ENCODE measurements at places on chromosomes 6 and 20.

GRCh38 chr20:59405226-59406200 lies 105.1 kb downstream of the EDN3 start:
- DNase-seq, result no peak

DNA sequence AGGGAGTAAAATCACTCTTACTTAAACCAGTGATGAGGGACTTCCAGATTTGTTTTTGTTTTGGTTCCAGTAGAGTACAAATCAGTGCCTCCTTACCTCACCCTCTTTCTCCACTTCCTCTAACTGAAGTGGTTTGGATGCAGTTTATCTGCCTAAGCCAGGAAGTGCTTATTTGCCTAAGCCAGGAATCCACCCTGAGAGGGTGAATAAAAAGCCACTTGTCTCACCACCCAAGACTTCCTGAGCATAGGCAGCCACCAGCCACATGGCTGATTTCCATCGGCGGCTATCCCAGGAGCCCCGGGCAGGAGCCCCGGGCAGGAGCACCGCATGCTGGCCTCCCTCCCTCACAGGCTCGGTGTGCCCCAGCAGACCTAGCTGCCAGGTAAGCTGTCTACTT lies 12.0 kb downstream of the LRP11 start:
- DNase-seq, result no peak

DNA sequence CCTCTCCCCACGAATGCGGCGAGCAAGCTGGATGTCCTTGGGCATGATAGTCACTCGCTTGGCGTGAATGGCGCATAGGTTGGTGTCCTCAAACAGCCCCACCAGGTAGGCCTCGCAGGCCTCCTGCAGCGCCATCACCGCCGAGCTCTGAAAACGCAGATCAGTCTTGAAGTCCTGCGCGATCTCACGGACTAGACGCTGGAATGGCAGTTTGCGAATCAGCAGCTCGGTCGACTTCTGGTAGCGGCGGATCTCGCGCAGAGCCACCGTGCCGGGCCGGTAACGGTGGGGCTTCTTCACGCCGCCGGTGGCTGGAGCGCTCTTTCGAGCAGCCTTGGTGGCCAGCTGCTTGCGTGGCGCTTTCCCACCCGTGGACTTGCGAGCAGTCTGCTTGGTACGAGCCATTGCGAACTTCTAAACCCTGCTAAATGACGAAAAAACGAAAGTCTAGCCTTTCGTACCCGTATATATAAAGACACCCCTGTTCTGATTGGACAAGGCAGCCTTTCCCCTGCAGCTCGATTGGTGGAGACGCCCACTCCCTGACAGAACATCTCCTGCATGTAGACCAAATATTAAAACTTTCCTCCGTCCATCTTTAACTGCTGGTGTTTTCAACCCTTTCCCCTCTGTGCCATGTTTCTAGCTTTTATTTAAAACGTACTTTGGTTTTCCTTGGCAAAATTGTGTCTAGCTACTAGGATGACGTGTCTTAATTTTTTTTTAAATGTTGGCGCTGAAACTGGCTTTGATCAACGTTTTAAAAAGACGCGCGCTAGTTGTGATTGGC lies 109.8 kb downstream of the HFE start:
- DNase-seq, result peak; percentile 50

DNA sequence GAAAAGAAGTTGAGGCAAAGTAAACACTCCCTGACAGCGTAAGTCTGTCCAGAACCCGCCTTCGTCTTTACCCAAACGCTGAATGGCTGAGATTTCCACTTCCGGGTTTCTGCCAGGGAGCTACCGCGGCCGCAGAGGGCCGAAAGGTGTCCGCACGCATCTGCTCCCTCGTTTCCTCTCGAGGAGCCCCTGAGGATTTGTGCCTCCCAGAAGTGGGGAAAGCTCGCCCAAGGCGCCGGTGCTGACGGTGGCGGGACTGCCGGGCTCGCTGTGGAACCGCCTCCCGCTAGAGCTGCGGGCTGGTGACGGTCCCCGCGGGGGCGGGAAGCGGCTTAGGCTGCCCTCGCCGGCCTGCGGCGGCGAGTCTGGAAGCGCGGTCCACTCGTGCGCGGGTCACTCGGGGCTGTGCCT lies 1760.2 kb upstream of the DEFB115 start:
- DNase-seq, result peak; percentile 18

- no peak for DNase-seq
These were observed 1.5 kb downstream of the SLC9A8 start for GRCh38 chr20:49814057-49814694.
